Common myeloid progenitor, CD34-positive (primary cell): ENCODE measurements at places on chromosomes 11 and 22.

- DNase-seq = no peak
These were observed 475 bp downstream of the MAPK12 start for GRCh38 chr22:50260801-50261614.

DNA sequence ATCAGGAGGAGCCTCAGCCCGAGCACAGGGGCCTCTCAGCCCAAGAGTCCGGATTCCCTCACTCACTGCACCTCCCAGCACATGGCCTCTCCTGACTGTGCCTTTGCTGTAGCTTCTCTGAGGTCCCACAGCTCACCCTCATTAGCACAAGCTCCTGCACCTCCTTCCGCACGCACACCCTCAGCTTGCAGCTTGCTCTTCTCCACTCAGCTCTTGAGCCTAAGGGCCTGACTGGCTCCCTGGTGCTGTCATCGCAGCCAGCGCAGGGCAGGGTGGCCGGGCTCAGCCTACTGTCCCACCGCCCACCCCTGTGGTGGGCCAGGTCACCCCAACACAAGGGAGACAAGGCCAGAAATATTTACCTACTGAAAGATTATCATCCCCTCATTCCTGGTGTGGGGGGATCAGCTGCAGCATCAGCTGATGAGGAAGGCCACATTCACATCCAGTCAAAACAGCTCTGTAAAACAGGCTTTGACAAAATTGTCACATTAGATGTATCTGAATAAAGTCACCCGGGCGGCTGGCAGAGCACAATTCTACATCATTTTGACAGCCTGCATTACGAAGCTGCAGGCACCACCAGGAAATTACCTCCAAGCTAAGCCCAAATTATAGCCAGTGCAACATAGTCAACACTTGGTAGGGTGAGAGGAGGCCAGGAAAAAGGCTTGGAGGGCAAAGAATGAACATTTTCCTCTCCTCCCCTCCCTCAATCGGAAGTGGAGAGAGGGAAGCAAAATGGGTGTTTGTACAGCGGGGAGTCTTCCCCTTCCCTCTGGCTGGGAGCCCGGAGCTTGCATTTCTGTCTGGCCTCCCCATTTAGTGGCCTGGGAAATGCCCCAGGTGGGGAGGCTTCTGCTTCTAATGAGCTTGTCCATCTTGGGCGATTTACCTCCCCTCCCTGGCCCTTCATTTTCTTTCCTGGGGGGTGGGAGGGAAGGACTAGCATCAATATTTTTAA, 29.5 kb upstream of the IGSF9B start:
- DNase-seq = no peak

DNA sequence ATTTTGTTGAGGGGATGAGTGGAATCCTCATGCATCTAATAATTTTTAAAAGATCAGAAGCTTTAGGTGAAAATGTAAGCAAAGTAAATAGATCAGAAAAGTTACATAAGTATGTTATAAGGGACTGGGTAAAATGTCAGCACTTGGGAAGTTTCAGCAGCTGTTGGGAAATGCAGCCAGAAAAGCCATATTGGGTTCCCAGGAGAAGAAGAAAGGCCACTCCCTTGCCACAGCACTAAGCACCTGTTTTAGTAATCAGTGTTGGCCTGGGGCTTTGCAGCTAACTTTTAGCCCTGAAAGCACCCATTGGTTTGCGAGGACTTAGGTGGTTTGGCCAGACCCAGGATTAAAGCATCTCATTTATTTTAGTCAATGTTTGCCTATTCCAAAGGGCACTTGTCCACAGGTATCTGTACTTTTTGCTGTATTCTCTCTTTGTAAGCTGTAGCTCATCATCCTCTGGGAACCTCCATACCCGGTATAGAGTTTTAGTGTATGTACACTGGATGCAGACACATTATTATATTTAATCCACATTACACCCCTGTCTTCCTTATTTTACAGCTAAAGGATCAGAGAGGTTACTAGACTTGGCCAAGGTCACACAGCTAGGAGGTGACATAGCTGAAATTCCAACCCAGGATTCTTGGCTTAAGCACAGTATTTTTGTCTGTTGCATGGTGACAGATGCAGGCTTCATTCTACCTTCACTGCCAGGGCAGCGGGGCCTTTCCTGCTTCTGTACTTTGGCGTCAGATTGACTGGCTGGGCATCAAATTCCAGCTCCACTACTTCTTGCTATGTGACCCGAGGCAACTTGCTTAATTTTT, 127.7 kb upstream of the SESN3 start:
- DNase-seq = no peak

GRCh38 chr11:79422866-79423265, 18.0 kb downstream of the TENM4 start:
- DNase-seq = no peak

- no peak for DNase-seq
These were observed 54.9 kb downstream of the ENDOD1 start for GRCh38 chr11:95144313-95145235.

GRCh38 chr11:119012629-119013170, 5.4 kb downstream of the RPS25 start:
- no peak for DNase-seq
